ENCODE measurements at places on chromosomes 3 and 15.

- no peak for DNase-seq
Observed at GRCh38 chr3:70149714-70150400, 150.3 kb downstream of the SAMMSON start.

- DNase-seq = no peak
Observed at GRCh38 chr3:129304962-129305222, 26.2 kb downstream of the HMCES start.

DNA sequence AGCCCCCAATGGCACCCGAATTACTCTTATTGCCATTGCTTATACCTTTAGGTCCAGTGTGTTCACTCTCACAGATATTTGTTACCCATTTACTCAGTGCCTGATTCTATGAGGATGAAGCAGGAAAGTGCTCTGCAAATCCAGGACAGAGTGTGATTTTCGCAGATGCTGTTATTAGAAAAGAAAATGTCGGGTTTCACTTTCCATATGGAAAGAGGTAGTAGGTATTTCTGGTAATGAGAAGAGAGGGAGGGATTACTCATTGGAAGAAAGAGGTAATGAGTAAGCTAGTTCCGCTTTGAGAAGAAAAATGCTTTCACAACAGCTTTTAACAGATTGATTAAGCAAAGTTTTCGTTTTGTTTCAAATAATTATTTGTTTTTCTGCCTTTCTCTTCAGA lies 336.3 kb upstream of the CFAP20DC start:
- no peak for DNase-seq

DNA sequence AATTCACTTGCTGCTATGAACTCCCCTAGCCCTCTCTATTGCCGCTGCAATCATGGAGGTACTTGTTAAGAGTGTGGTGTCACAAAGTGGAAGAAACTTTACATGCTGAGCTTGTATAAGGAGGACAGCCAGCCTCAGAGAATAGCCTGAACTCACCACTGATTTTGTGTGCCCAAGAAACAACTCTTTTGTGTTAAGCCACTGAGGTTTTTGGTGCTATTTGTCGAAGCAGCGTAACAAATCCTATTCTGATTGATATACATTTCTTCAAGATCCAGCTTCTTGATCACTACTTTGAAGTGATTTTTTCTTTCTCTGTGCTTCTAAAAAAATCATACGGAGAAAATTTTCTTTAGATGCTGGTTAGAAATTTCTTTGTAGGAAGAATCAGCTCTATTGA lies 132.4 kb downstream of the MEIS2 start:
- DNase-seq = no peak

DNA sequence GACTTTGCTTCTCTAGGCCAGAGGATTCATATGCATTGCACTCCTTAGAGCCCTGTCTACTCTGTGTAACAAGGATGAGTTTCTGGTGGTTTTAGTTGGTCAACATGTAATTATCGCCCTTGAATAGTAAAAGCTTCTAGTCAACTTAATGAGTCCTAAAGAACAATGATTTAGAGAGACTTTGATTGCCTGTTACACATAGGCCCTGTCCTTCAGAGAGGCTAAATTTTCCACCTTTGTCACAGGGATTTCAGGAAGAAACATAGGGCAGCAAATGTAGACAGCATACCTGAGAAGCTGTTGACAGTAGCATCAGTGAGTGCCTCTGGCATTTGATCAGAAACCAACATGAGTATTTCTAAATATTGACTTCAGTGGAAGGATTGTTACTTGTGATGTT lies 7.1 kb downstream of the BTLA start:
- no peak for DNase-seq

DNA sequence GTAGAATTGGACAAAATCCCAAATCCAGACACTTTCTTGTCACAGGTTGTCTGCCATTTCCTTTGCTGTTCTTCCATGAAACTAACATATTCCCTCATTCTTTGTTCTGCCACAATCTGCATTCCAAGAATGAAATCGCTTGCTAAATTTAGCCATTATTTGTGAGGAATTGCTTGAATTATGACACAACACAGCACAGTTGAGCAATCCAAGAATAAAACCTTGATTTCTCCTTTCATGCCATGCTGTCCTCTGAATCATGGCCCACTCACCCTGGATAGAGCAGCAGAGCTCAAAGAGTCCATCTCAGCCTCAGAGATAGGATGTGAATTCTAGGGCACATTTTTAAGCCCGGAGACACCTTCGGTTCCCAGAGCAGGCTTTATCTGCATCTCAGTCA lies 35.2 kb upstream of the GREM1 start:
- DNase-seq = no peak

DNA sequence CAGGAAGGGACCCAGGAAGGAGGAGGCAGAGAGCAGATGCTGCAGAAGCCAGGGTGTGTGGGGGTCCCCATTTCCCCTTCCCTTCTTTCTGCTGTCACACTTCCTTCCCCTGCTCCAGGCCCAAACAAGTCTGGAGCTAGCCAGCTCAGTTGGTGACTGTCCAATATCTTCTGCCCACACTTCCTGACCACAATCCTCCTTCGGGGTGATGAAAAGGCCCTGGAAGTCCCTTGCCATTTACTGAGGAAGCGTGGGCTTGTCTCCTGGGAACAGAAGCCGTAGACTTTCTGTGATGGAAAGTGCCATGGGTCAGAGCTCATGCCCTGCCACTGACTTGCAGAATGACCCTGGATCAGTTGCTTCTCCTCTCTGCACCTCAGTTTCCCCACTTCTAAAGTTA lies 39.0 kb downstream of the ANAPC13 start:
- DNase-seq = no peak

DNA sequence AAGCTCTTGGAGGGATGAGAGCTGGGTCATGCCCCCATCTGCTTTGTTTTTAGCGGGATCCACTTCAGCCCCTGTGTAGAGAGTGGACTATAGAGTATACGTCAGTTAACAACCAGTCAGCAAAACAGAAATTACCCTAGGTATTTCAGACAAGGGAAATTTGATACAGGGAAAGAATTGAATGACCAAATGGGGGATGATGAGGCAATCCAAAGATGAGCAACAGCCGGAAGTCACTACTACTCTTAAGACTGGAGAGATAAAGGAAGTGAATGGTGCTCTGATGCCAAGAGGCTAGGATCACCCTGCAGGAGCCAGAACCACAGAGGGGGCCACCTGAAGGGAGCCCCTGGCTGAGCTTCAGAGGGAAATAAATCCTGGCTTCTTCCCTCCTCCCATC lies 1.7 kb upstream of the GPR62 start:
- no peak for DNase-seq

- DNase-seq = no peak
Observed at GRCh38 chr3:13611221-13611620, 62.3 kb downstream of the FBLN2 start.

- DNase-seq = no peak
Observed at GRCh38 chr15:90268415-90268814, 2.9 kb downstream of the NGRN start.

DNA sequence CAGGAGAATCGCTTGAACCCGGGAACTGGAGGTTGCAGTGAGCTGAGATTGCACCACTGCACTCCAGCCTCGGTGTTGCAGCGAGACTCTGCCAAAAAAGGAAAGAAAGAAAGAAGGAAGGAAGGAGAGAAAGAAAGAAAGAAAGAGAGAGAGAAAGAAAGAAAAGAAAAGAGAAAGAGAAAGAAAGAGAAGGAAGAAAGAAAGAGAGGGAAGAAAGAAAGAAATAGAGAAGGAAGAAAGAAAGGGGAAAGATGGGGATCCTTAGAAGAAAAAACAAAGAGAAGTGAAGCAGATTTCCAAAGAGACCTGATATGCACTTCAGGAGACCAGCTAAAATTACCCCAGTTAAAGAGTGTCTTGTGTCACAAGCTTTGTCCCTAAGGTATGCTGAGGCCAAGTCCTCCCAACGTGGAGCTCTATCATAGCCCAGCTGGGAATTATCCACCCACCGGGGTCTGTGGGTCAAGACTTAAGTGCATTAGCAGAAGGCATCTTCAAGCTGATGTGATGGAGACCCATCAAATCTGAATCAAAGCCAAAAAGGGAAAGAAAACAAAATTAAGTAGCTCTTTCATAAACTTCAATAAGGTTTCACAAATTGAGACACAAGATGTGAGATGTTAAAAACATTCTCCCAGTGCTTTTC lies 17.8 kb upstream of the AKAP13 start:
- no peak for DNase-seq

DNA sequence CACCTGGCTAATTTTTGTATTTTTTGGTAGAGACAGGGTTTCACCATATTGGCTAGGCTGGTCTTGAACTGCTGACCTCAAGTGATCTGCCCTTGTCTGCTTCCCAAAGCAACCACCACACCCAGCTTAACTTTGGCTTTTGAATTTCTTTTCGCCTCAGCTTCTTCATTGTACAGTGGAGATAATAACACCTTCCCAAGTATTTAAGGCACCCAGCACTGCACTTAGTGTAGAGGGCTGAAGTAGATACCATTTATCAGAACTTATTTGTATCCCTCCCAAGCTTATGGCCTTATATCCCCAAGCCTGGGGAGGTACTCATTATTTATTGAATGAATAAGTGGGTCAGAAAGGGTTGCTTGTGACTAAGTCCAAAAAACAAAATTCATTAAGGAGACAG lies 2.3 kb downstream of the SQOR start:
- no peak for DNase-seq

DNA sequence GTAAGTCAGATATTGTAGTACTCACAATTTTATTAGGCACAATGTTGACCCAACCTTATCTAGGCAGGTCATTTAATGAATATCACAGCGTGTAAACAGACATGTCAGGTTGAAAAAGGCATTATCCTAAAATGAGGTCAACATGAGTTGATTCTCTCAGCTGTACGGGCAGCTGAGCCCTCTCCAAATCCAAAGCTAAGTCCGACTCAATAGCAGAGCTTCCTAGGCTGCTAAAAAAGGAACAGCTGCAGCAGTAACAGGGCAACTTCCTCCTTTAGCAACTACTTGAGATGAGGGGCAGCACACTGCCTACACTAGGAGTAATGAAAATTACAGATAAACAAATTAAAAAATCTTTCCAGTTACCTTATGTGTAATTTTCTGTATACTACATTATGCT lies 189.2 kb downstream of the CADM2 start:
- DNase-seq = no peak

DNA sequence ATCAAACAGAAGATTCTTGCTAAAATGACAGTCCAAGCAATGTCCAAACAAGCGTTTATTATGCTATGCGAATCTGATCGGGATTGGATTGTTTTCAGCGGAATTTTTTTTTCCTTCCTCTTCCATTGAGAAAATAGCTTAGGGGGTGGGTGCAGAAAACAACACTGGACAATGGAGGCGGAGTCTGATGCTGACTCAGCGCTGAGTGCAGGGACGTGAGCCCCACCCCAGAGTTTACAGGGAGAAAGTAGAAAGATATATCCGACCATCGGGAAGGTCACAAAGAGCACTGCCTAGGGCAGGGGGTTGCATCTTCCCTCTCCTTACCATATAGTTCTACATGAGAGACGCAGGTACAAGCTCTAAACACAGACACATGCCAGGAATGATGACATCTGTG lies 117.0 kb downstream of the FOXP1 start:
- no peak for DNase-seq

DNA sequence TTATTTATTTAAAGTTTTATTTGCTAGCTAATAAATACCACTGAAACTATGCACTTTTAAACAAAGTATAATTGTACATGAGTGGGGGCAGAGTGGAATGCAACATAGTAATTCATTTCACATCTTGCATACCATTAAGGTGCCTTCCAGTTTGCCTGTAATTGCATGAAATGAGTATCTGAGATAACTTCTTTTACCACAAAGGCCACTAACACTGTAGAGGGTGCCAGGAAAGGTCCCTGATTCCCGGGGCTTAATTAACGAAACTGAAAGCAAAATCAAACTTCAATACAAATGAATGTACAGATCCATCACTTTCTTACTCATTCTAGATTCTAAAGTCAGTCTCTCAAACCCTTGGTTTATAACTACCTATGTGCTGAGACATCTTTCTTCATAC lies 2.1 kb downstream of the CD47 start:
- DNase-seq = no peak

- DNase-seq = no peak
Observed at GRCh38 chr3:150170852-150171520, 200.3 kb upstream of the PFN2 start.

DNA sequence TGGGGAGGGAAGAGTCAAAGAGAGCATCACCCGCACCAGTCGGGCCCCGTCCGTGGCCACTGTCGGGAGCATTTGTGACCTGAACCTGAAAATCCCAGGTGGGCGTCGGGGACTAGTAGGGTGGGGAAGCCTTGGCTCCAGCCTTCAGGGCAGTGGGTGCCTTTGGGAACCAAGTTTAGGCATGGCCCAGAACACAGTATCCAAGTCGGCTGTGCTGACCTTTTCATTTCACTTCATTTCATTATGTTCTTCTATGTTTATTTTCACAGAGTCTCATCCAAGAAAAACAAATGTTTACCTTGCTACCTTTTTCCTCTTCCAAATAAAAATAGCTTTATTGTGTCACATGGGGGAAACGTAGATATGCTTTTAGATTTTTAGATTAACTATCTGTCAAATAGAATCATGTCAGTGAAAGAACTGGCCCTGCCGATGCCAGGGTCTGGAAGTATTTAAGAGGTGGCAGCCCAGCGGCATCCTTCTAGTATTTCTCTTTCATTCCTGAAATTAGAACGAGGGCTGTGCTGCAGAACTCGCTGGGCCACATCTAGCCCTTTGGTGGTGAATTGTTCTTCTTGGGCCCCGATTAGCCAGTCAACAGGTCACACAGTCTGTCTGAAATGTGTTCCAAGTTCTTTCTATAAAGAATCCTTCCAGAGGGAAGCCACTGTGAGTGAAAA lies 60.5 kb downstream of the DNASE1L3 start:
- no peak for DNase-seq

- no peak for DNase-seq
Observed at GRCh38 chr15:34434627-34435305, 2.8 kb downstream of the GOLGA8A start.

- peak; percentile 85 for DNase-seq
Observed at GRCh38 chr3:55488398-55489055, 1.4 kb upstream of the WNT5A start.

GRCh38 chr3:188421836-188422540 lies 268.0 kb downstream of the LPP start:
- no peak for DNase-seq

GRCh38 chr15:31579976-31580375 lies 253.3 kb downstream of the KLF13 start:
- DNase-seq = no peak
